ENCODE measurements at places on chromosomes 12 and 14.
A peak's percentile ranks its signal among the peaks of the same experiment; 100 is the strongest.

DNA sequence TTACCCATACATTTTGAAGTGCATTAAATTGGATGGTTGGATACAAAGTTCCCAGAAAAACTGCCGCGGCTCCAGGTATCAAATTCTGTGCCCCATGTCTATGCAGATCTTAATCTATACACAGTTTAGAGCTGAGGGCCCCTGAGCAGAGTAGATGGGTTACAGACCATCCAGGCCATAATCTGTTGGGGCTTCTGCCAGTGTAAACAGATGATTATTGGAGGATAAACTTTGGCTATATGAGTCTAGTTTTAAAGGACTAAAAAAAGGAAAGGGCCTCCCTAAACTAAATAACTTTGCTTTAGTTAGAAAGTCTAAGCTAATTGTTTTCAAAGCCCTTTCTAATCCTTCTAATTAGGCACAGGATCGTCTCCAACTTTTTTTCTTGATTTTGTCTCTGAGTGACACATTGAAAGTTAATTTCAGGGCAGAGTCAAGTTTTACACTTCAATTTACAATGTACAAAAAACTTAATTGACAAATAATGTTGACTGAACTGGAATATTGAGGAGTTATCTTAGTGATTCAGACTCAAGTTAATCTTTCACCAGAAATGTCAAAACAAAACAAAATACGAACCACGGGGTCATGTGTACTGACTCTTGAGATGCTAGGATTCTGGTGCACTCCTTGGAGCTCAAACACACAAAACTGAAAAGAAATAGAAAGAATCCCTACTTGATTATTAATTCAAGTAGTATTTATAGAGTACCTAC lies 133.9 kb upstream of the SCAF11 start:
- DNase-seq, result no peak

GRCh38 chr14:65243766-65244442 lies 141.6 kb upstream of the MAX start:
- no peak for DNase-seq

- no peak for DNase-seq
These were observed 132.0 kb upstream of the CCND2 start for GRCh38 chr12:4141348-4142270.

DNA sequence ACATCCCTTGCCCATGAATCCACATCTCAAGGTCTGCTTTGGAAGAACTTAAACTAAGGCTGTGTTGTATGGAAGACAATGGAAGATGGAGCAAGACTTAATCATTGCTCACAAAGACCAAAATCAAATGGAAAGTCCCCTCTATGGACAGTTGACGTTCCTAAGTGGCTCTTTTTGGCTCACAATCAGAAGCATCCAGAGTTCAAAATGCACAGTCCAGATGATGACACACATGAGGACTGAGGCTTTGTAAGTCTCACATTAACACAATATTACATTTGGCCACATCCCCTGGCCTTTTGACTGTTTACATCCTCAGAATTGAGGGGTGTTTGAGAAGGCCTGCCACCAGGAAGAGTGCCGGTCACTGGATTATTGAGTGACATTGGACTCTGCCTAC lies 122.3 kb upstream of the CPM start:
- DNase-seq, result peak; percentile 65

DNA sequence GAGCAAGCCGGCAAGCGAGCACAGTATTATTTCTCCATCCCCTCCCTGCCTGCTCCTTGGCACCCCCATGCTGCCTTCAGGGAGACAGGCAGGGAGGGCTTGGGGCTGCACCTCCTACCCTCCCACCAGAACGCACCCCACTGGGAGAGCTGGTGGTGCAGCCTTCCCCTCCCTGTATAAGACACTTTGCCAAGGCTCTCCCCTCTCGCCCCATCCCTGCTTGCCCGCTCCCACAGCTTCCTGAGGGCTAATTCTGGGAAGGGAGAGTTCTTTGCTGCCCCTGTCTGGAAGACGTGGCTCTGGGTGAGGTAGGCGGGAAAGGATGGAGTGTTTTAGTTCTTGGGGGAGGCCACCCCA lies 3.9 kb upstream of the NXPH4 start:
- DNase-seq, result no peak

GRCh38 chr14:102490456-102490855 lies 19.1 kb downstream of the ANKRD9 start:
- no peak for DNase-seq

DNA sequence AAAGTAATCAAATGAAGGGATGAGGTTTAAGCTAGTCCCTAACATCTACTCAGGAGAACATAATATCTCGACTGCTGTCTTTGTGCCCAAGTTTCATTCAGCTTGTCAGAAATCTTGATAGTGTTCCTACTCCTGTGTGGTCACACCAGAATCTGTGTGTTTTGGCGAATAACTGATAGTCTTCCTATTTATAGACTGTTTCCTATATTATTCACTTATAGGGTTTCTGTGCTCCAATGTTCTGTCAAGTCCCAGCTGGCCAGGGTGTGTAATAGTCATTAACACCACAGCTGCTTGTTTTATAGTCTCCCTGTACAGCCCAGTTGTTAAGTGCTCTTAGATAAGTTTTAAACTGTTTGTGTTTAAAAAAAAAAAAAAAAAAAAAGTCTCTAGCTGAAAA lies 45.9 kb downstream of the GPR135 start:
- DNase-seq, result no peak

- DNase-seq, result no peak
These were observed 125.4 kb downstream of the SYT10 start for GRCh38 chr12:33314223-33314622.

DNA sequence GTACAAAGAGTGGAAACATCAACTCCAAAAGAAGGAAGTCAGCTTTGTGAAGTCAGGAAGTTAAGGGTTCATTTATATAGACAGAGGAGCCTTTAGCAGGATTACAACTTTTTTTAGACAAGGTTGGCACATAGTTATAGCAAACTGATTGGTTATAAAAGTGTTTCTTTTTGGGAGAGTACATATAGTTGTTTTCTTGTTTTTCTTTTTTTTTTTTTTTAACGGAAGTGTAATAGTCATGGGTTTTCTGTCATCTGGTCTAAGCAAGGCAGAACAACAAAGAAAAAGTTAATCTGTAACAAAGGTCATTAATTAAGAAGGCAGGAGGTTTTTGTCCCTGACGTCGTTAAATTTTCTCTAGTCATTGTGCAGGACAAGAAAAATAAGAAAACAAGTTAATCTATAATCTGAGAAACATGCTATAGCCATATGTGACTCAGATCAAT lies 13.0 kb upstream of the MFAP5 start:
- DNase-seq, result no peak

- DNase-seq, result no peak
These were observed 60.5 kb downstream of the SLC38A1 start for GRCh38 chr12:46208370-46208769.

DNA sequence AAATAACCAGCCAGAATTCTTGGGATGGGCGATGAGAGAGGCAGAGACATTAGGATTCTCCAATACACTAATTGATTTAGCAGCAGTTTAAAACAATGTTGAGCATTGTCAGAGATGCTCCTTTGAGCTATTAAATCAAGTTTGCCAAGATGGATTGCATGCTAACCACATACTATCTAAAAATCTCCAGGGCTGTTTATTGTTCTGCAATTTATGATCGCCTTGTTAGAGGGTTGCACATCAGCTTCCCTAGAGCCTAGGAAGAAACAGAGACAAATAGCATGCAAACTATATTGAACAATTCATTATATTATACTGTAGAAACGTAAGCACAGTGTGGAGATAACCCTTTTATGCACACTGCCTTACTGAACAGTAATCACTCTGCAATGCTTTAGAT lies 599.9 kb downstream of the SOX5 start:
- DNase-seq, result no peak

GRCh38 chr14:60815371-60815770 lies 80.8 kb downstream of the MNAT1 start:
- DNase-seq, result no peak

DNA sequence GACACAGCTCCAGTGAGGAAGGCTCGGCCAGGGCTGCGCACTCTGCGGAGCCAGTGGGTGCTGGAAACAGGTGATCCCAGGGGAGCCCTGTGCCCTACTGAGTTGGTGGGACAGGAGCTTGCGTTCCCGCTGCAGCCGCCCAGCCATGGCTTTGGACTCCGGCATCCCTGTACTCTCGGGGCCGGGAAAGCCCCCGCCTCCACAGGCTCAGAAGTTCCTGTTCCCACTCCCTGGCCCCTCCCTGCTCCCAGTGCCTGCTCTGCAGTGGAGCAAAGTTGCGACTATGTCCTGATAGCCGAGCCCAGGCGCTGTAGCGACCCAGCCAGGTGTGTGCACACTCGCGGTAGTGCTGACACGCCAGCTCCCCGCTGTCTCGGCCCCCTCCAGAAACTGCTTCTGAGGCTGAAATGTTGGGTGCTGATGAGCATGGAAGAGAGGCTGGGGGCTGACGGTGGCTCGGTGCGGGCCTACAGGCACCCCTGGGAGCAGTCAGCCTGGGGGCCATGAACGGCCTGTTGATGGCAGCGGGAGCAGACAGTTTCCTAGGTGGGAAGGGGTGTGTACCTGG lies 344.6 kb upstream of the MGAT4C start:
- DNase-seq, result no peak

GRCh38 chr12:130574402-130574801 lies 141.7 kb downstream of the RIMBP2 start:
- no peak for DNase-seq

DNA sequence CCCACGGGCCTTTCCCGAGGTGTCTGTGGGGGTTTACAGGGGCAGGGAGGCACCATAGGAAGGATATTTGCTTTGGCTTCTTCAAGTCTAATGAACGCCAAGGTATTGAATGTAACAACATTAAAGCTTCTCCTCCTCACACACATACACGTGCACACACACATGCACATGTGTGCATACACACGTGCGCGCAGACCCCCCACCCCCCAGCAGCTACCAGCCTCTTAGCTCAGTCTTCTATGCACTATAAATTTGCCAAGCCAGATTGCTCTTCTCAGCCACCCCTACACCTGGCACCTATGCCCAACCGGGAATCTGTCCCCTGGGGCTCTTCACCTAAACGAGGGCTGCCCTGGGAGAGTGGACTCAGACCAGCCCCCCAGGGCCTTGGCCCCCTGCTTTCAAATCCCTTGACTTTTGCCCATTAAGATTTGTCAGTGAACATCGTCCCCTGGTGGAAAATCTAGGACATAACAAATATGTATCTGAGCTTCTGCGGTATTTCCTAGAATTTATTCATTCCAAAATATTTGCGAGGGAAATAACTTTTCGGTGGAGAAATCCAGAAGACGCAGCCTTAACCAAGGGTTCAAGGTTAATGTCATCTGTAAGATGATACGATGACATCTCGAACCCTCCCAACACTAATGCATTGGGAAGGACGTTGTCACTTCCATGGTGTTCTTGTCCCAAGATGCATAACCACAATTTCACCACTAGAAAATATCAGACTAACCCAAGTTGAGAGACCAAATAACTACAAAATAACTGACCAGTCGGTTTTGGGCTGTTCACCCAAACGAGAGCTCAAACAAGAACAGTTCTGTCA lies 330.4 kb downstream of the MED13L start:
- no peak for DNase-seq

- DNase-seq, result no peak
These were observed 60.9 kb downstream of the MYF5 start for GRCh38 chr12:80777587-80777986.

GRCh38 chr12:47885012-47885501 lies 19.7 kb downstream of the VDR start:
- no peak for DNase-seq

- DNase-seq, result no peak
These were observed 227.9 kb downstream of the SLC25A21 start for GRCh38 chr14:36944307-36945010.

GRCh38 chr14:97413022-97413539 lies 615.9 kb downstream of the VRK1 start:
- no peak for DNase-seq

DNA sequence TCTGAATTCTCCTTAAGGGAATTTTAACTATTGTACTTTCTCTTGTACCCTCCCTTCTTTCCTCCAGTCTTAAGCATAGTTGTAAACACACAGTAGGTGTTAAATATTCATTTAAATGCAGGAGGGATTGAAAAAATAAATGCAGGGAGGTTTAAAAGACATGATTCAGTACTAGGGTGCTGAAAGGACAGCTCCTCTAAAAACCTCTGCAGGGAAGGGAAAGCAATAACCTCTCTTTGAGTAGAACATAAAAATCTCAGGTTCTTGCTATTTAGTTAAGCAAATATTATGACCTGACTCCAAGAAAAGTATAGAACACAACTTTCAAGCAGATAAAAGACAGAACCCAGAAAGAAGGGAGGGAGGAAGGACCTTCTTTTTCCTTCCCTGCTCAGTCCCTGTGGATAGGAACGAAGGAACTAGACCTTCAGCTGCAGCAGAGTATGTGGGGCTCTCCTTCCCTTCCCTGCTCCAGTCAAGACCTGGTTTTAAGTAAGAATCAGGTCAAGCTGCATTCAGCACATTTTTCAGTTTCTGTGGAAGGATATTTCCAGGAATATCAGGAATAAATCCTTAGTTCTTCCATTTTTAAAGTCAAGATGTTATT lies 4.7 kb downstream of the MAP3K9 start:
- no peak for DNase-seq

GRCh38 chr12:125470838-125471783 lies 405.9 kb downstream of the AACS start:
- DNase-seq, result no peak

DNA sequence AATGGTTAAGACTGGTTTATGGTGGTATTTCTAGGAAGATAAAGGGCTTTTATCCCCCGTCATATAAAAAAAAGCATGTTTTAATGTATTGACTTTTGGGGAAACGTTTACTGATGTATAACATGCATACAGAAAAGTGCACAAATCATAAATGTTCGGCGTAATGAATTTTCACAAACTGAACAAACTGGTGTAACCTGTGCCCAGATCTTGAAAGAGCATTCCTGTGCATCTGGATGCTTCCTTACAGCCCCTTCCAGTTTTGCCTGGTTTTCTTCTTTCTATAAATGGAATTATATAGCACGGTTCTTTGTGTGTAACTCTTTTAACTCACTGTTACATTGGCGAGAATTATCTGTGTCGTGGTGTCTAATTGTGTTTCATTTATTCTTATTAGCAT lies 693.8 kb upstream of the TBX3 start:
- no peak for DNase-seq

DNA sequence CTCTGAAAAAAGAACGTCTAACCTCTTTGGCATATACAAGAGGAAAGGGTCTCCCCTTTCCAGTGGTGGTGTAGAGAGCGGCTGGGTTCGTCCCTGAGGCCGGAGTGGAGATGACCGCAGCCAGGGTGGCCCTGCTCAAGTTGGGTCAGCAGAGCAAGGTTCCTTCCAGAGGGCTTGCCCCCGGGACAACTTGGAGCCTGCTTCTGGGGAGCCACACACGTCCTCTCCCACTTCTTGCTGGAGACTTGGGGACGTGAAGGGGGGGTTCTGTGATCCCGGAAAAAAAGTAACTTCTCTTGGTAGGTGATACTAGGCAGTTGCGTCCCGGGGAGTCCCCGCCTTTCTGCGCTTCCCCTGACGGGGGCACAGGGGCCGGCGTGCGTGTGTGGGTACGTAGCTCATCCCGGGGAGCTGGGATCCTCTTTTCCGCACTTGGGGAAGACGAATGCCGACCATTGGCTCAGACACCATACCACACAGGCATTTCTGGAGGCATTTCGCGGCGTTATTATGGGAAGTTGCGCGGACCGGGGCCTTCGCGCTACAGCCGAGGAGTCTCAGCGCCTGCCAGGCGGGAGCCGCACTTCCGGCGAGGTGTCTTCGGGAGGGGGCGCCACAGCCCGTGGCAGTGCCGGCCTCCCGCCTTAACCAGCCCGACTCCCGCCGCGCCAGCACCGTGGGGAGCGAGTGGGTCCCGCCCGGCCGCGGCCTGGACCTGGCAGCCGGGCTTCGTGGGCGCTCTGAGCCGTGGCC lies 14.8 kb upstream of the PAX9 start:
- DNase-seq, result no peak

All from inflammatory macrophage treated with lipopolysaccharide for 1 hour (primary cell).